ENCODE measurements at places on chromosomes 7 and 10.
A peak's percentile ranks its signal among the peaks of the same experiment; 100 is the strongest.

DNA sequence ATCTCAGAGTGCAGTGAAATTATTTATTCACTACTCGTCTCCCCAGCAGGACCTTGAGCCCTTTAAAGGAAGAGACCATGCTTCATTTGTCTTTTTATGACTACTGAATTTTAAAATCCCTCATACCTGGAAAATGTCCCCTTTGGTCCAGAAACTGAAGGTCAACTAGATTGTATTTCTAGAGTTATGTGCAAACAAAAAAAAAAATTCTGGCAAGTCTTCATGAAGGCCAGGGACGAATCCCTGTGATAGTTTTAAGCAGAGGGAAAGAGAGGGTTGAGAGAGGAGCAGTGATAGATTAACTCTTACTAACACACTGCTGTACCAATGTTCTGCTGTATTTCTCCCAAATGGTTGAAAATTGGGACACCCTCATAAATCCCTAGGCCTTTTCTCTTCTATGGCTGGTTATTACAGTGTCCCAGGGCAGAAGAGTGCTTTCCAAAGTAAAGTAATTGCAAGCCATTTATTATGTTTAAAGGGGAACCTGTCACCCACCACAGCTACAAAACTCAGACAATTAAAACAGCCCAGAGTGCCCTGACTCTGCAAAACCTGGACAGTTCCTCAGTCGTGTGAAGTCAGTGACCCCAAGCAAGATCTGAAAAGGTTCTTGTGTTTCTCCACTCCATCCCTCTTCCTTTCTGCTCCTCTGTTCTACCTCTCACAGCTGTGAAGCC, 182.8 kb upstream of the AOAH start:
- DNase-seq: no peak

- no peak for DNase-seq
Measured at GRCh38 chr10:4034907-4035598, 250.0 kb upstream of the KLF6 start.

GRCh38 chr10:48981310-48981907, 41.8 kb upstream of the LRRC18 start:
- peak; percentile 58 for DNase-seq

DNA sequence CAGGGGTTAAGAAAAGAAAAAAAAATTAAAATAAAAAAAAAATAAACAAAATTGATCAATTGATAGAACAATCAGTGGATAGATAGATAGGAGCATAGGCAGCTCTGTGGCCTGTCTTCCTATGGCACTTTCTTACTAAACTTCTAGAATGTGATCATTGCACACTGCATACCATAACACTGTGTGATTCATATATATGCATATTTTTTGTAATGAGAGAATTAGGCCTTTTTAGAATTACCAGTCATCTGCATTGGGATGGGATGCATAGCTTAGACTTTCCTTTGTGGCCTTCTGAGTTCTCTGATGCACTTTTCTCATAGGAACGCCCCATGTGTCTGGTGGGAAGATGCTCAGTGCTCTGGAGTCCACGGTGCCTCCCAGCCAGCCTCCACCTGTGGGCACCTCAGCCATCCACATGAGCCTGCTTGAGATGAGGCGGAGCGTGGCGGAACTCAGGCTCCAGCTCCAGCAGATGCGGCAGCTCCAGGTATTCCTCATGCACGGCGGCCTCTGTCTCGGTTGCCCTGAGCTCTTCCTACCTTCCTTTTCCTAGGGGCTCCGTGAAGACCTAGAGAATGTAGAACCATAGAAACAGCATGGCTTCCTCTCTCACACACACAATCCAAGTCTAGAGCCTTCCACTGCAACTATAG, 222.5 kb downstream of the ARHGAP21 start:
- DNase-seq: no peak

- DNase-seq: no peak
Measured at GRCh38 chr10:71326464-71326881, 7.4 kb downstream of the SLC29A3 start.

DNA sequence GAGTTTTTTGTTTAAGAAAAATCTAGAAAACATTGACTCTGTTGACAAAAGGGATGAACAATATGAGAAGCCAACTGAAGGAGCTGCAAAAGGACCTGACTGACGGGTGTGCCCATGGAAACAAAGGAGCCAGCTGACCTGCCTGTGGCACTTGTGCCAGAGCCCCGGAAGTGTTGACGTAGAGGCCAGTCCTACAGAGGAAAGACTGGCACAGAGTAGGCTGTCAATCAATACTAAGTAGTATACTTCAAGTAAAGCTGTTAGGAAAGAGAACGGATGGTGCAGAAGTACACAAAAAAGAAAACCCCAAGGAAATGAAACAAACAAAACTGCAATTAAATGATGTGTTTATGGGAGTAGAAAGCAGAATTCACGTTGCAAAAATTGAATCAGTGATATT, 19.0 kb upstream of the ABI1 start:
- peak; percentile 30 for DNase-seq

DNA sequence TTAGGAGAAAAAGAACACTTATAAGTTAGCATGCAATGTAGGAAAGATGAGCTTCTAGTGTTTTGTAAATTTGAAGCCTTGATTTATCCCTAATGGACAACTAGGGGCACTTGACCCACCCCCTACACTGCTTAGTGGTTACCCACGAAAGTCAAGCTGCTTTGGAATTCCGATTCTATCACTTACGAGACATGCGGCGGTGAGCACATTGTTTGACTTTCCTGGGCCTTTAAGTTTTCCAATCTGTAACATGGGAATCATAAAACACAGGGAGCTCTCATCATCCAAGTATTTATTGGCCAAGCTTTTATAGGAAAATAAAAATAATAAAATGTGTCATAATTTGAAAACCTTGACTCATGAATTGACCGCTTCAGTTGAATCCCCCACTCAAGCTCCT, 78.7 kb upstream of the PDK4 start:
- no peak for DNase-seq

DNA sequence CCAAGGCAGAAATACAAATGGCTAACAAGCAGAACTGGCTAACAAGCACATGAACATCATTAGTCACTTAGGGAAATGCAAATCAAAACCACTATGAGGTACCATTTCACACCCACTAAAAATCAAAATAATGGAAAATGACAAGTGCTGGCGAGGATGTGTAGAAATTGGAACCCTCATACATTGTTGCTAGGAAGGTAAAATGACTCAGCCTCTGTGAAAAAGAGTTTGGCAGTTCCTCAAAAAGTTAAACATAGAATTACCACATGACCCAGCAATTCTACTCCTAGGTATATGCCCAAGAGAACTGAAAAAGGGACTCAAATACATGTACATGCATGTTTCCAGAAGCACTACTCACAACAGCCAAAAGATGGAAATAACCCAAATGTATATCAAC, 52.8 kb upstream of the ANAPC16 start:
- DNase-seq: no peak

GRCh38 chr7:22639396-22639795, 87.6 kb upstream of the IL6 start:
- no peak for DNase-seq

DNA sequence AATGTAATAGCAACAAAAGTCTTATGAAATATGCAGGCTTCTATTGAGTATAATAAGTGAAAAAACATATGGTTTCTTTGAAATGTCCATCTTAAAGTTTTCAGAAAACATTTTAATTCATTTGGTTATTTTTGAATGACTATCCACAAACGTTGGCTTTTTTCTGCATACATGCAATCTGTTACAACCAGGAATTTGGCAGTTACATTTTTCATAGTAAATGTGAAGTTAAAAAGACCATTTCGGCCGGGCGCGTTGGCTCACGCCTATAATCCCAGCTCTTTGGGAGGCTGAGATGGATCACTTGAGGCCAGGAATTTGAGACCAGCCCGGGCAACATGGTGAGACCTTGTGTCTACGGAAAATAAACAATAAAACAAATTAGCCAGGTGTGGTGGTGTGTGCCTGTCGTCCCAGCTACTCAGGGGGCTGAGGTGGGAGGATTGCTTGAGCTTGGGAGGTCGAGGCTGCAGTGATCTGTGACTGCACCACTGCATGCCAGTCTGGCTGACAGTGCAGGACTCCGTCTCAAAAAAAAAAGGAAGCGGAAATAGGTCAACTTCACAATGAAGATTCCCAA, 73.9 kb upstream of the NMT2 start:
- DNase-seq: no peak

DNA sequence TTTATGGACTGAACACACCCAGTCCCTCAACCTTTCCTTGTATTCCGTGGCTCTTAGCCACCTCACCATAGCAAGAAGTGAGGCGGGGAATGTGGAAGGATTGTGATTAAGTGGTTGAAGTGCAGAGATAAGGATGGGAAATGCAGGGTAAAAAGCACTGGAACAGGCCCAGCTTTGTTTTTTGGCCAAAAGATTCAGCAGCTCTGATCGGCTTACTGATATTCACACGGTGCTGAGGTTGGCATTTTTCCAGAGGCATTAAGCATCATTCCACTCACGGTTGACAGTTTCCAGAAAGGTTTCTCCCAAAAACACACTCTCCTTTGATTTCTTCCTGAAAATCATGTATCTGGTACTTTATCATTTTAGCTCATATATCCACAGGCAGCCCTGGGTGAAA, 544.2 kb downstream of the CNTNAP2 start:
- no peak for DNase-seq
